HFFc6 (cell line): ENCODE measurements at places on chromosomes 7 and 10. TPM values are rescaled to one million over a fixed set of nuclear protein-coding genes. Genes with fewer than 3 reads are reported as not detected.

DNA sequence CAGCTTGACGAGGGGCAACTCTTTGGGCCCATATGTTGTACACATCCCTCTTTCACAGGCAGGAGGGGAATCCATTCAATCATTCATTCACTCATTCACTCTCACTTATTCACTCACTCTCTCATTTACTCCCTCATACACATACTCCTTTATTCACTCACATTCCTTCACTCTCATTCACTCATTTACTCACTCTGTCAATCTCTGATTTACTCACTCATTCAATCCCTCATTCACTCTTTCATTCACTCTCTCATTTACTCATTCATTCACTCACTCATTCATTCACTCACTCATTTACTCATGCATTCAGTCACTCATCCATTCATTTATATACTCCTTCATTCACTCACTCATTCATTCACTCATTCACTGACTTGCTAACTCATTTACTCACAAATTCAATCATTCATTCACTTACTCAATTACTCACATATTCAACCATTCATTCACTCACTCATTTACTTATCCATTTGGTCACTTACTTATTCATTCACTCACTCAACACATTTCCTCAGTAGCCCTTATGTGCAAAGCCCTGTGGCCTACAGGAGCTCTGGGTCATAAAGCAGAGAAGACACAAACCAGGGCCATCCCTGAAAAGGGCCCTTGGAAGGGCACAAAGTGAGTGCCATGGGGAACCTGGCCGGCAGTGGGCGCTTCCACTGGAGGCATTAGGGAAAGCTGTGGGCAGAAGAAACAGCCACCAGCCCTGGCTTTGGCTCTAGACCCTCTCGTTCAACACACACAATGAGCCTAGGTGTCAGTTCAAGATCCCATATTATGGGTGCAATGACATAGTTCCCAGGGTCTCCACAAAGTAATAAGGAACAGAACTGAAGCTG lies 26.0 kb downstream of the HIP1 start:
- H3K27ac ChIP-seq = peak overlapping the region; percentile 74
- H3K4me3 ChIP-seq = peak overlapping the region; percentile 53
- H3K4me1 ChIP-seq = peaks cover 54% of the 10 kb centered on the region
- peaks cover 33% of the 10 kb centered on the region for H3K36me3 ChIP-seq
- H3K27me3 ChIP-seq = no peaks in the 10 kb centered on the region; the same call in 1 of the 2 replicates
- DNase-seq = no peak

DNA sequence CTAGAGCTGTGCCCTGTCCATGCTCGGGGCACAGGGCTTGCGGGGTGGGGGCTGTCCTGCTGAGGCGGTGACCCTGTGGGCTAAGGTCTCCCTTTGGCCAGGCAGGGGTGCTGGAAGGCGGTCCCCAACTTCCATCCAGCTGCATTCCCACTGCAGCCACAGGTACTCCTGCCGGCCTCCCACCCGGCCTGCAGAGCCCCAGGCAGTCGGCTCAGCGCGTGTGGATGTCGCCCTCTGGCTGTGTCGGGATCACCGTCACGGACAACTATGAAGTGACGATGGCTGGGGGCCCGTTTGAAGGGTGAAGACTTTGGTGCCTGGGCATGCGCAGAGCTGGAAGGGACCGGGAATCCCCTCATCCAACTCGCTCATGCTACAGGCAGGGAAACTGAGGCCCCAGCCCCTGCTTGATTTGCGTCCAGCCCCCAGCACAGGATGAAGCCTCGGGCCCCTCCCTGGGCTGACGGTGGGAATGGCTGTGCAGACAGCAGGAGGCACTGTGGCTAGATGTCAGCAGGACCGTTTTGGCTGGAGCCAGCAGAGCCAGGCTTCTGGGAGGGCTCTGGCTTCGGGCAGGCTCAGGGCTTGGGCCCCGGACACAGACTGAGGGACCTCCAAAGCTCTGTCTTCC lies 2.3 kb upstream of the TMEM184A start:
- no peak overlapping the region for H3K4me3 ChIP-seq
- H3K27ac ChIP-seq = no peak overlapping the region
- H3K27me3 ChIP-seq = no peaks in the 10 kb centered on the region; the same call in none of the 2 replicates

Gene PNLIPRP1
- not detected in 3 replicates for total RNA-seq

- no peaks in the 10 kb centered on the region for H3K36me3 ChIP-seq
- H3K4me3 ChIP-seq = no peak overlapping the region
- no peak overlapping the region for H3K27ac ChIP-seq
- no peak for DNase-seq
- H3K27me3 ChIP-seq = no peaks in the 10 kb centered on the region
These were observed 1619.6 kb upstream of the LRRTM3 start for GRCh38 chr10:65306201-65306600.

DNA sequence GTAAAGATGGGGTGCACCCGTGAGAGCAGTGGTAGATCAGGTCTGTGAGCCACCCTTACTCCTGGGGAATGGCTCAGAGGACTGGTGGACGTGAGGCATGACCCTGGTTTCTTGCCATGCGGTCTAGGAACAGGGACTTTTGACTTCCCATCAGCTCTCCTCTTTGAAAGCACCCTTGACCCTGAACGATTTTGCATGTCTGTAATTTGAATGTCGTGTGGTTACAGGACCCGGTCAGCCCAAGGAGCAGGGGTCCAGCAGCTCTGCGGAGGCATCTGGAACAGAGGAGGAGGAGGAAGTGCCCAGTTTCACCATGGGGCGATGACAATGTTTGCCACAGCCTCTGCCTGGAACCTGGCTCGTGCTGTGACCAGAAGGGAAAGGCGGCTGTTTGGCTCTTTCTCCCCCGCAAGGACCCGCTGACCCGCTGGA lies 8.6 kb upstream of the ORAI2 start:
- H3K27me3 ChIP-seq = peaks cover 3% of the 10 kb centered on the region
- H3K27ac ChIP-seq = no peak overlapping the region
- peaks cover 16% of the 10 kb centered on the region for H3K36me3 ChIP-seq
- H3K4me1 ChIP-seq = no peaks in the 10 kb centered on the region
- H3K4me3 ChIP-seq = no peak overlapping the region
- no peak for DNase-seq

DNA sequence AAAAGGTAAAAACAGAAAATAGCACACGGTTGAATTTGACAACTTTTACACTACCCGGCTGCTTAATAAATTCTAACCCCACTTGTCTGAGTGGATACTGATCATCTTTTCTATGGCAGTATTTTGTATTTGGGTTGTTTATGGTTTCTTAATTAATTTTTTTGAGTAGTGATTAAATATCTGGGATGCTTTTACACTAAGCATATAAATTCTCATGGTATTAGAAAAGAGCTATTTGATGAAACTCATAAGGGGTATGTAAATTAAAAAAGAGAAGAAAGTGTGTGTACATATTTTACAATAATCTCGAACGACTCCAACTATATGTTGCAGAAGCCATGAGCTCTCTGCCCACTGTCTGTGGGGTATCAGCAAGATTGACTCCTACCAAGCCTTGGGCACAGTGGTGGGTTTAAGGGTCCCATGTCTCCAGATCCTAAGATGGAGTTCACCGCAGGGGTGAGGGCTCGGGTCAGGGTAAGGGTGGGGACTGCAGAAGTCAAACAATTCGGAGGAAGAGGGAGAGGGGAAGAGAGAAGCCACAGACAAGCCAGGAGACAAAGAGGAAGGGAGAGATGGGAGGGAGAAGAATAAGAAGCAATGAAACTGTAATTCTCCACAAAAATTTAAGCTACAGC lies 7.6 kb upstream of the HOXA13 start:
- peaks cover 8% of the 10 kb centered on the region for H3K27me3 ChIP-seq
- no peak overlapping the region for H3K4me3 ChIP-seq
- no peaks in the 10 kb centered on the region for H3K36me3 ChIP-seq
- no peak for DNase-seq

Gene CUZD1
- total RNA-seq = 0.30 to 0.41 TPM (median 0.38 TPM) in 3 replicates

GRCh38 chr7:155844019-155844453 lies 31.8 kb upstream of the SHH start:
- no peaks in the 10 kb centered on the region for H3K4me1 ChIP-seq
- H3K27ac ChIP-seq = no peak overlapping the region
- no peak for DNase-seq

Gene FZD1
- 8.6 and 9.5 TPM in 2 replicates for total RNA-seq

GRCh38 chr7:44076101-44076895 lies 6.0 kb downstream of the POLM start:
- peaks cover 35% of the 10 kb centered on the region for H3K36me3 ChIP-seq
- H3K4me1 ChIP-seq = peaks cover 43% of the 10 kb centered on the region
- H3K4me3 ChIP-seq = no peak overlapping the region
- no peak for DNase-seq

- H3K27ac ChIP-seq = no peak overlapping the region
- DNase-seq = no peak
- no peaks in the 10 kb centered on the region; the same call in 1 of the 2 replicates for H3K27me3 ChIP-seq
These were observed 199.2 kb downstream of the HECW1 start for GRCh38 chr7:43311694-43312093.

- no peaks in the 10 kb centered on the region for H3K27me3 ChIP-seq
- H3K27ac ChIP-seq = no peak overlapping the region
- no peak overlapping the region for H3K4me3 ChIP-seq
- H3K36me3 ChIP-seq = no peaks in the 10 kb centered on the region
These were observed 13.8 kb downstream of the PTTG1IP2 start for GRCh38 chr7:90483251-90483650.

Gene PDLIM1
- 137 to 156 TPM (median 151 TPM) in 3 replicates for total RNA-seq

Gene KNDC1
- 0.55 TPM in 1 of 2 replicates, not detected in the other for total RNA-seq

GRCh38 chr7:14336256-14336655 lies 346.8 kb upstream of the ETV1 start:
- H3K36me3 ChIP-seq = no peaks in the 10 kb centered on the region
- no peak overlapping the region for H3K27ac ChIP-seq
- no peak overlapping the region for H3K4me3 ChIP-seq
- no peak for DNase-seq

GRCh38 chr7:21898265-21898930 lies 47.3 kb downstream of the CDCA7L start:
- peaks cover 49% of the 10 kb centered on the region for H3K36me3 ChIP-seq
- peaks cover 2% of the 10 kb centered on the region; the same call in 1 of the 2 replicates for H3K27me3 ChIP-seq
- no peak overlapping the region for H3K4me3 ChIP-seq
- peaks cover 41% of the 10 kb centered on the region for H3K4me1 ChIP-seq

Gene SEC61G
- total RNA-seq = 189 to 202 TPM (median 201 TPM) in 3 replicates
